ENCODE measurements at places on chromosomes 2 and 18.

DNA sequence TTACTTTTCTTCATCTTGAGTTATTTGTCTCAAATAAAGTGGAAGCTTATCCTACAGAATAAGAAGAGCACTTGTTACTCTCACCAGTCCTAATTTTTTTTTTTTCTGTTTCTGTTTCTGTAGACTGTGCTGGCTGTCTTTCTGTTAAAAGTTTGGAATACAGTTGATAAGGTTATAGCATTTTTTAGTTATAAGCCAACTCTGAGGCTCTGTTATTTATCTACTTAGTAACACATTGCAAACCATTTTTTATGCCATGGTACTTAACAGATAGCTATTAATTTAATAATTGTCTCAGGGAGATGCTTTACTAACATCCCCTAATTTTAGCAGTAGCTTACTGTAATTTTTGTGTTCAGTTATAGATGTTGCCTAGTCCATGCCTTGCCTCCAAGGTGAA lies 37.9 kb downstream of the CREB1 start:
- DNase-seq: no peak

- DNase-seq: no peak
Measured at GRCh38 chr2:232789082-232789481, 12.7 kb upstream of the KCNJ13 start.

DNA sequence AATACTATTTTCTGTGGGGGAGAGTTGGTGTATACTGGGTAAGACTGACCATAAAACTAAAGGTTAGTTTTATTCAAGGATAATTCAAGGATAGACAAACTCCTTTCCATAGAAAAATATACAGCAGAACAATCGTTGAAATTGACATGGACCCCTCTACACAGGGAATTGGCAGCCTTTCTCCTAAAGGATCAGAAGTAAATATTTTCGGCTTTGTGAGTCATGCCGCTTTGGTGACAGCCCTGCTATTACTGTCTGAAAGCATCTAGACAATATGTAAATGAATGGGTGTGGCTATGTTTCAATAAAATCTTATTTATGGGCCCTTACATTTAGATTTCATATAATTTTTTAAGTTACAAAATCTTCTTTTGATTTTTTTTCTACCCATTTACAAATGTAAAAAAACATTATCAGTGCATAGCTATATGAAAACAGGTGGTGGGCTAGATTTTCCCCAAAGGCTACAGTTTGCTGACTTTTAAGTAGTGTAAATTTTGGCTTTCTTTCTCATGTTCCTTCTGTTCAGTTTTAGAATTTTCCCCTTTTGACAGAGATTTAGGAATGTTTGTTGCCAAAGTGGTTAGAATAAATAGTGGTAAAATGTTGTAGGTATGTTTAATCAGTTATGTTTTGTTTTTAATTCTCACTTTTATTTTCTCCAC lies 270.6 kb downstream of the DCC start:
- DNase-seq: no peak

DNA sequence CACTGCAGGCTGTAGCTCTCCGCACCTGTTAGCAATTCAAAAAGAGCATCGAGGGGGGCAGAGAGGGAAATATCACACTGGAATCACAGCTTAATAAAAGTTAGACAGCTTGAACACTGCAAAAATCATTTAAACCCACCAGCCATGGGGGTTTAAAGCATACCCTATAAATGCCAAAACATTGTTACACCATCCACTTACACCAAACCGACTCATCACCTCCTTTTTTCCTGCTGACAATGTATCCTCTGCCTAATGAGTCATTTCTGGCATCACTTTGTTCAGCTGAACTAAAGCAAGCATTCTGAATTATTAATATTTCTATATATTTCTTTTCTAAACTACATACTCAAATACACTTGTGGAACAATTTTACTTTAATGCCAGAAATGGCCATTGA lies 21.6 kb downstream of the MC4R start:
- peak; percentile 56 for DNase-seq

GRCh38 chr2:241636182-241637017 lies 558 bp downstream of the THAP4 start:
- DNase-seq: peak; percentile 79

DNA sequence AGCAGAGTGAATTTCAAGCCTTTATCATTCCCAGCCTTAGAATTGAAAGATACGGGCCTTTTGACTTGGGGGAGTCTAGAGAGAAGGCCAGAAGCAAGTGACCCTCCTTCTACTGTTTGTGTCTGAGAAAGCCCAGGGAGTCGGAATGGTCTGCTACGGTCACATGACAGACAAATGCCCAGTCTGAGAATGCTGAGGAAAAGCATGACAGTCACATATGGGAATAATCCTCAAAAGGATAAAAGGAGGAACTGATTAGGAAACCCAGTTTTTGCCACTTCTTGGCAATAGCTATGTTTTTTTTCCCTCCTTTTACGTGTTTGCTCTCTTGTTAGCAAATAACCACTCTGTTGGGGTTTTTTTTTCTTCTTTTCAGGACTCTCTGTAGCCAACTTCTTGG lies 38.1 kb upstream of the HNRNPA3 start:
- DNase-seq: peak; percentile 5

DNA sequence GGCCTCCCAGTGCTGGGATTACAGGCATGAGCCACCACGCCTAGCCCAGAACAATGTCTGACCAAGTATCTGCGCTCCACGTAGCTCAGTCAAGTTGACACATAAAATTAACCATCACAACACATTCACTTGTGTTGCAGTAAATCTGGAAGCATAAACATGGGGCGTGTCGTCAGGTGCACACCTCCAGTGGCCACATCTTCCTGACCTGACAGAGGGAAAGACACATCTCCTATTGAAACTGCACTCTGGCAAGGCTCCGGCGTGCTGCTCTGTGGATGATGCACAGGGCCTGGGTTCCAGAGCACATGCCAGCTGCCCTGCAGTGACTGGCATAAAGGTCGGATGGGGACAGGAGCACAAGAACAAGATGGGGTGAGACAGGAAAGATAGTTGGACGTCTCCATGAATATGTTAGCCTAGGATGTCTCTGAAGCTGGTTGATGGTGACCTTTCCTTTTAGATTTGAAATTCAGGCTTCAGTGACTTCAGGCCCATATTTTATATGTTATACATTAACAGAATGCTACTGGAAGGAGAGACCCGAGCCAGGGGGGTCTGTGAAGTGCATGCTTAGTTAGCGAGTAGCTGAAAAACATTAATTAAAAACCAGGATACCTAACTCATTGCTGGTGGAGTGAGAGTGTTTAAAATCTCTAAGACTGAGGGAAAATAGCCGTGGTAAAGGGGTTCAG lies 10.9 kb downstream of the IMPA2 start:
- DNase-seq: no peak

DNA sequence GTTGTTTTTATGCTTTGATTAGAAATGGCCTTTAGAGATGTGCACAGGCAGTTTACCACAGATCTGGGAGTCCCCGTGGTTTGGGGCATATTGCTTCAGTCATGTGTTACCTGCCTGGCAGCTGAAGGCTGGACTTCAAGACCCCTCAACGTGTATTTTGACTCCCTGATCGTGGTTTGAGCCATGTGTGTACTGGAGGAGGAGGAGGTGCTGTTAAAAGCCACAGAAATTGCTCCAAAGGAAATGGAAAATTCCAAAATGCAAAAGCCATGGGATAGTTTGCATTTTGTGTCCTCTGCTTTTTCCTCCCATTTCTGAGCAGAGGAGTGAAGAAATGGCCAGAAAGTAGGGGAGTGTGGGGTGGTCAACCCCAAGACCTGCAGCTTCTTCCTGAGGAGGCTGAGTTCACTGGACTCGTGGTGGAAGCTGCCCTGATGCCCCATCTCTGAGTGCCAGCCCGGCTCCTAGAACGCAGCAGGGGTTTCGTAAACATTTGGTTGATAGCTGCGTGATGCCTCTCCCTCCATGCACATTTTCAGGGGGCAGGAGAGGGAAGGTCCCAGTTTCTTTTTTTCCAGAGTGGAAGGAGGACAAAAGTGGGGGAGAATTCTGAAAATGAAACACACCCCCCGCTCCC lies 45.7 kb downstream of the ITGB1BP1 start:
- no peak for DNase-seq

GRCh38 chr2:97739893-97740245 lies 26.5 kb downstream of the ZAP70 start:
- DNase-seq: no peak

DNA sequence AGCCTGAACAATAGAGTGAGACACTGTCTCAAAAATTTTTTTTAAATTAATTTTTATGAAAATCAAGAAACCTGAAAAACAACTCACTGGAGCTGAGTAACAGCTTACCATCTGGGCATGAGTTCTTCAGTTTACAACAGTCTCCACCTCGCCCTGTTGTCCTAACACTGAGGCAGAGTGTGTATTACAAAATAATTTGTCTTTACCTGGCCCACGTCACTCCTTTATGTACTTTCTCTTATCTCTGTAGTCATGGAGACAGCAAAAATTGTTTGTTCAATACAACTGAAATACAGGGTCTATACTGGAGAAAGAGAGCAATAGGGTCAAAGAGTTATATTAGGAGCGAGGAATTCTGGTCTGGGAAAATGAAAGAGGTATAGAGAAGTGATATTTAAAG lies 48.1 kb downstream of the CYTIP start:
- no peak for DNase-seq

- DNase-seq: no peak
Measured at GRCh38 chr18:2612996-2613395, 41.6 kb downstream of the NDC80 start.

- peak; percentile 94 for DNase-seq
Measured at GRCh38 chr2:236972491-236973342, 113.0 kb upstream of the COPS8 start.

All from GM23248 (cell line).